T-helper 22 cell (primary cell): ENCODE measurements at places on chromosomes 6 and 20.

GRCh38 chr6:139757784-139758183 lies 383.3 kb upstream of the CITED2 start:
- DNase-seq = no peak

DNA sequence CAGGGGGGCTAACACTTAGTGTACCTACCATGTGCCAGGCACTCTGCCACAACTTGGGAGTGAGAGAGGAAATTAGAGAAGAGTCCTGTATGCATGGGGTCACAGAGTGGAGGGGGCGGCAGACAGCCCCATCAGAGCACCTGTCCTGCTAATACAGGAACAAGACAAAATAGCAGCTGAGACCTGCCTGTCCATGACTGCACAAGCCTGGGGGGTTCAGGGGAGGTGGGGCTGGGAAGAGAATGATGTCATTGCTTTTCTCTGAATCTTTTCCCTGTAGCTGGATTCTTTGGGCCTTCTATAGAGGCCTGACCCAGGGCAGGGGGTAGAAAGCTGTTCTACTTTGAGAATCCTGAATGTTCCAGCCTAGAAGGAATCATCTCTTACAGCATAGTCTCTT lies 37.4 kb downstream of the FOXP4 start:
- no peak for DNase-seq

GRCh38 chr6:41527721-41528408 lies 18.3 kb upstream of the FOXP4 start:
- DNase-seq = no peak

- no peak for DNase-seq
Measured at GRCh38 chr6:35206346-35206745, 7.4 kb upstream of the SCUBE3 start.

GRCh38 chr20:32358632-32358882 lies 426 bp downstream of the ASXL1 start:
- no peak for DNase-seq

- no peak for DNase-seq
Measured at GRCh38 chr6:69974193-69974592, 107.8 kb downstream of the COL19A1 start.

DNA sequence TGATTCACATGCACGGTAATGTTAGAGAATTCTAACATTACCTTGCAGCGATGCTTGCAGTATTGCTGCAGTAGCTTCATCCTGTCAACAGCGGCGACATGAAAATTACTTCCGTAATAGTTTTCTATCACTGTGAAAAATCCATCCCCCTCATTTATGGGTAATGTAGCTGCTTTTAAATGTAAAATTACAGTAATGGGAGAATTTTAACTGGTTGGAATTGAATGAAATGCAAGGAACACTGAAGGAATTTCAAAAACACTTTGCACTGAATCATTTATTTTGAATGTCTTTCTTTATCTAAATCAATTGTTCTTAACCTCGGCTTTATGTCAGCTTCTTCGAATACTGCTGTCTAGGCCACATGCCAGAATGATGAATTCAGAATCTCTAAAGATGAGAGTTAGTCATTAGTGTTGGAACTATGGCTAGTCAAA lies 102.4 kb upstream of the HIVEP1 start:
- no peak for DNase-seq

DNA sequence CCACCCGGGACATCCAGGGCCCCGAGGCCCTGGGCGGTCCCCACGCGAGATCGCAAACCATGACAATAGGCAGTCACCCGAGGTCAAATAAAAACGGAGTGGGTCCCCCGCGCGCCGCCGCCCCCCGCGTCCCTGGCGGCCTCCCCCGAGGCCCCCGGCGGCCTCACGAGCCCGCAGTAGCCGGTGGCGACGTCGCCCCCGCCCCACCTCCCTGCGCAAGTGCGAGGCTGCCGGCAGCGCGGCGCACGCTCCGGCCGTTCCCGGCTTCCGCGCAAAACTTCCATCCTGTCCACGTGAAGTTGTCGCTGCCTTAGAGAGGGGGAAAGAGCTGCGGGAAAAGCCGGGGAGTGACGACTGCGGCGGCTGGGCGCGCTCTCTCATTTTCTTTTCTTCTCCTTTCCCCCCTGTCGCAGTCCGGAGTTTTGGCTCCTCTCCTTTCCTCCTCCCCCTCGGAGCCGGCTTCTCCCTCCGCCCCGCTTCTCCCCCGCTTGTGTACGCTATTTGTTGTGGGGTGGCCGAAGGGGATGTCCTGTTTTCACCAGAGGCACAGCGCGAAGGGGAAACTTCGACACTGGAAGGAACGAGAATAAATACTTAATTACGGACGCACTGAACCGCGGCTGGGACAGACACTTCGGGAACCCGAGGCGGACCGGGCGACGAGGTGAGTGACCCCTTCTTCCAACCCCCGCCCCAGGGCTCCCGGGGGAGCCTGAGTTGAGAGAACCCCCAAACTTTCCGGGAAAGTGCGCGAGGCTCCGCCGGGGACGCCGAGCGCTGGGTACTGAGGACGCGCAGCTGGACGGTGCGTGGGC lies at the start of gene EYA4:
Gene EYA4, plus strand, starts transcription at position 272 of the 815 bp plus-strand sequence. CDS start 33,424 bp downstream, outside the sequence.
- no peak for DNase-seq

DNA sequence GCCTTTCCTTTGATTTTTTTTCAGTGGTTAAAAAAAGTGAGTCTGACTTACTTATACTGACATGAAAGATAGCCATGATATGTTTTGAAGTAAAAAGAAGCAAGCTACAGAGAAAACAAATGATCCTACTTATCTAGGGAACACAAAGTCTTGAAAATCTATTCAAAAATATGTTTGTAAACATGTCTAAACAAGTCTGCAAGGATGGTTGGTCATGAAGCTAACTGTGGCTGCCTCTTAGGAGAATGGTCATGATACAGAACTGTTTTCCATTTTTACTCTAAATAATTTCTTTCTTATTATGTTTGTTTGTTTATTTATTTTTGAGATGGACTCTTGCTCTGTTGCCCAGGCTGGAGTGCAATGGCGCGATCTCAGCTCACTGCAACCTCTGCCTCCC lies 21.5 kb downstream of the FERMT1 start:
- DNase-seq = no peak

- no peak for DNase-seq
Measured at GRCh38 chr6:75169689-75170586, 35.9 kb downstream of the COL12A1 start.

GRCh38 chr6:150324044-150324443 lies 44.8 kb upstream of the IYD start:
- DNase-seq = no peak

GRCh38 chr6:169212897-169213813 lies 40.5 kb downstream of the THBS2 start:
- DNase-seq = peak; percentile 70

DNA sequence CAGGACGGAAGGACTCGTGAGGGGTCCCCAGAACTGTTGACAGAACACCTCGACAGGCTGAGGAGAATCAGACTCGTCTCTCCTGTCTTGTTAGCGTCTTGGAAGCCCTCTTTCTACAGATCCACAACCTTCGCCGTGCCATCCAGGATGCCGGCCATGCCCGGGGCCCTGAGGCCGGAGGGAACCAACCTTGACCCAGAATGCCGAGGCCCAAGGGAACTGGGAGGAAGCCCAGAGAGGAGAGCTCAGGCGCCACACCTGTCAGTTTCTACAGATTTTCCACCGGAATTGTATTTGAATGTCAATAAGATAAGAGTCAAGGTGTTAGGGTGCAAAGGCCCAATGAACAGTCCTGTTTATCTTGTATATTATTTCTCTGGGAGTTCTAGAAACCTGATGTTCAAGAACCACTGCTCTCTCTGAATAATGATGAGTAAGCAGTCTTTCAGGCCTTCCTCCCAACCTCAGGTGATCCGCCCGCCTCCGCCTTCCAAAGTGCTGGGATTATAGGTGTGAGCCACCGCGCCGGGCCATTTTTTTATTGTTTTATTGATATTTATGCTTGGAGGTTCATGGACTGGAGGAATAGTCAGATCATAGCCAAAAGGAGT lies 799 bp upstream of the ME1 start:
- no peak for DNase-seq

DNA sequence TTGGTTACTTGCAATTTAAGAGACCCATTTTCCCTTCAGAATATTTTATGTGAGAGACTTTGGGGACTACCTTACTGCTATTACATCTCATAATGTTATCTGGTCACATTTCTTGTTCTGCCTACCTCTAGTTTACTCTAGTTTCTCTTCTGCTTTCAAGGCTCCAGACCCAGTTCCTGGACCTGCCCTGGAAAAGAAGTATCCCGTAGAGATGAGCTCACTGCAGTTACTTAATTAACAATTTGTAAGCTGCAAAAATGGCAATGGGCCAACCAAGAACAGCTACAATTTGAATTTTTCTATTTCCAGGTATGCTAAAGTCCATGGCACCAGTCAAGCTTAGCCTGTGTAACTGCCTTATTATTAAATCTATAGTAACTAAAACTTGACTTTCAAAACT lies 25.0 kb downstream of the TAB2 start:
- DNase-seq = no peak

- no peak for DNase-seq
Measured at GRCh38 chr6:166058064-166058739, 109.4 kb downstream of the TBXT start.

- no peak for DNase-seq
Measured at GRCh38 chr20:49276961-49277785, 684 bp downstream of the ZNFX1 start.

- DNase-seq = no peak
Measured at GRCh38 chr6:107789361-107789760, 34.8 kb downstream of the SCML4 start.

GRCh38 chr6:160258346-160259142 lies at the start of gene SLC22A2:
SLC22A2 (minus strand) TSS chr6:160258821; CDS start chr6:160258757, 64 bp downstream.
- no peak for DNase-seq

DNA sequence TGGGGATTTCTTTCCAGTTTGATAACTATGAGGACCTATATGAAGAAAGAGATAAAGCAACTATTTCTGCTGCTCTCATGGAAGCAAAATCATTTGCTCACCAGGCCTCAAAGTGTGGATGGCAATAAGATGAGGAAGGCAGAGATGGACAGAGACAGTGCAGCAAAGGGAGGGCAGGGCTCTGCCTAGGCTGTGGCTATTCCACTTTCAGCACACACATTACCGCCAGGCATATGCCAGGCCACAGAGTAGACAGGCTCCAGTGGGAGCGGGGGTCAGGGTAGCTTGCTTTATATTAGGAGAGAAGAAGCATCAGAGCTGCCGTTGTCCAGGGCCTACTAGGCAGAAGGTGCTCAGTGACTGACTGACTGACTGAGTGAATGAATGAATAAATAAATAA lies 40.9 kb downstream of the BCL2L1 start:
- DNase-seq = no peak

DNA sequence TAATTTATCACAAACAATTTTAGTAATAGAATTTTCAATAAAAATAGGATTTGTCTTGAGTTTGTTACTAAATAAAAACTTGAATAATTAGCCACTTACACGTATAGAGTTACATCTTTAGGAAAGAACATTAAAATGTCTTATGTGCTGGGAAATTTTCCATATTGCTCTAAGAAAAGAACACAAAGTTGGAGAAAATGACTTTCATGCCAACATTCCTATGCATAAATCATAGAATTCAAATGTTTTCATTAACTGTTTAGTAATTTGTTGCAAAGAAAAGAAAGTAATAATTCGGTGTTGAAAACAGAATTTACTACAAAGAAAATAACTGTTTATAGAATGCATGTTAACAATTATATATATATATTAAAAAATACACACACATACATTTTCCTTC lies 4.7 kb upstream of the TBC1D32 start:
- no peak for DNase-seq

- no peak for DNase-seq
Measured at GRCh38 chr20:46028110-46028509, 905 bp upstream of the SLC12A5 start.

DNA sequence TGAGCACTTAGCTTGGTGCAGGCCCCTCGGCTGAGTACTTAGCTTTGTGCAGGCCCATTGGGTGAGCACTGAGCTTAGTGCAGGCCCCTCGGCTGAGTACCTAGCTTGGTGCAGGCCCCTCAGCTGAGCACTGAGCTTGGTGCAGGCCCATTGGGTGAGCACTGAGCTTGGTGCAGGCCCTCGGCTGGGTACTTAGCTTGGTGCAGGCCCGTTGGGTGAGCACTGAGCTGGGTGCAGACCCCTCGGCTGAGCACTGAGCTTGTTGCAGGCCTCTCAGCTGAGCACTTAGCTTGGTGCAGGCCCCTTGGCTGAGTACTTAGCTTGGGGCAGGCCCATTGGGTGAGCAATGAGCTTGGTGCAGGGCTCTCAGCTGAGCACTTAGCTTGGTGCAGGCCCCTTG lies 387.1 kb downstream of the THBS2 start:
- no peak for DNase-seq

DNA sequence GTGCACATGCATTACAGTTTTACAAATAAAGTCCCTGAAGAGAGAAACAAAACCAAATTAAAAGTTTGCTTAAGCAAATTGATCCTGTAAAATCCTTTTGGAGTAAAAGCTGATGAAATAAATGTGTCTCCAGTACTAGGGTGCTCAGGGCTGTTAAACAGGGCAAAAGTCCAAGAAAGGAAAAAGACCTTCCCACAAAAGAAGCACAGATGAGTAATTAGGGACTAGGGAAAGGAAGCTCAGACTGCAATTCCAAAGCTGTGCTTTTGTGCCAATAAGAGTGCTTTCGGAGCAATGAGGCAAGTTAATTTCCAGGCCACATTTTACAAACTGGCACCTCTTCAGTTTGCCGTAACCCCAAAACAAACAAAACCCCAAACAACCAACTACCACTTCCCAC lies 10.4 kb upstream of the RNF182 start:
- DNase-seq = no peak

DNA sequence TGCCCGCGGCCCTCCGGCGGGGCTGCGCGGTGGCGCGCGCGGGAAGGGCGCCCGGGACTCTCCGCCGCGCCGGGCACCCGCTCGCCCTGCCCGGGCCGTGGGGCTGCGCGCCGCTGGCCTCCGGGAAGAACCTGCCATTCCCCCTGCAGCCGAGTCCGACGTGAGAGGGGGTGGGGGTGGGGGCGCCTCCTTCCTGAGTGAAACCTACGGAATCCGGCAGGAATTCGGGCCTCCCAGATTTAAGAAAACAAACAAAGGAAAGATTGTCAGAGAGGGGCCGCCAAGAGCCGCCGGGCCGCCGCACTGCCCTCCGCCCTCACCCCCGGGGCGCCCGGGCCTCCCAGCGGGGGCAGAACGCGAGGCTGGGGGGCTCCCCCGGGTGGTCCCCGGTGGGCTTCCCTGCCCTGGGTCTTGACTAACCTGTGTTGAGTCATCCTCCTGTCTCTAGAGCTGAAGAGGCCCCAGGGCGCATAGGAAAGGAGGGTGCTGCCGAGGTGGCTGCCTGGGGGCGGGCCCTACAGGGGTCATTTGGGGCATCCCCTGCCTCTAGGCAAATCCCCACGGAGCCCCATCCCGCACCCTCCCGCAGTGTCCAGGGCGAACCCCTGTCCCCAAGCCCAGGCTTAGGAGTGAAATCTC lies 42.2 kb upstream of the FOXP4 start:
- DNase-seq = no peak
